Left cardiac atrium (tissue), 4 donors: ENCODE measurements at places on chromosomes 2 and 18.

GRCh38 chr2:118013221-118013723 is 598 bp downstream of the CCDC93 start:
- DNase-seq = peak; percentile 53

DNA sequence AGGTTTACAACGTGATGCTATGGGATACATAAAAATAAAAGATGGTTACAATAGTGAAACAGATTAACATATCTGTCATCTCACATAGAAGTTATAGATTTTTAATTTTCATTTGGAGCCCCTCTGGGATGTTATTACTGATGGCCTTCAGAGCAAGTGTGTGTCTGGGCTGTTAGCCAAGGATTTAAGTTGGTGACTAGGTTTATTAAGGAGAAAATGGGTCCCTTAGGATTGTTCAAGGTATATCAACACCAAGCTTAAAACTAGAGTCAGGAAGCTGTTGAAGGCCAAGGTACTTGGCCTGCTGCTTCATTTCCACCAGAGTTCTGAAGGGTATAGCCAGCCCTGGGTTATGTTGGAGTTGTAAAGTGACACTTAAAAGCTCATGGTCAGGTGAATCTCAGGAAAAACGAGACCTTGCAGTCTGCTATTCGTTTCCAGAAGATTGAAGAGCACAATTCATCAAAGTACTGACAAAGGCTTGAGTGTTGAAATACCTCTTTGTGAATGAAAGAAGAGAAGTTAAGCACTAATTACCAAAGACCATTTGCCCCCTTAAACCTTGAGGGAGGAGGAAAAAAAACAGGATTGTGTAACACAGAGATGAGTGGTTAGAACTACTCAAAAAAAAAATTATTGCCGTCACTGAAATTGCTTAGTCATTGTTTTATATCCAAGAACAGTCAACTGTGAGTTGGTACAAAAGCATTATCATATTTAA is 48.4 kb downstream of the MAP2 start:
- no peak for DNase-seq

DNA sequence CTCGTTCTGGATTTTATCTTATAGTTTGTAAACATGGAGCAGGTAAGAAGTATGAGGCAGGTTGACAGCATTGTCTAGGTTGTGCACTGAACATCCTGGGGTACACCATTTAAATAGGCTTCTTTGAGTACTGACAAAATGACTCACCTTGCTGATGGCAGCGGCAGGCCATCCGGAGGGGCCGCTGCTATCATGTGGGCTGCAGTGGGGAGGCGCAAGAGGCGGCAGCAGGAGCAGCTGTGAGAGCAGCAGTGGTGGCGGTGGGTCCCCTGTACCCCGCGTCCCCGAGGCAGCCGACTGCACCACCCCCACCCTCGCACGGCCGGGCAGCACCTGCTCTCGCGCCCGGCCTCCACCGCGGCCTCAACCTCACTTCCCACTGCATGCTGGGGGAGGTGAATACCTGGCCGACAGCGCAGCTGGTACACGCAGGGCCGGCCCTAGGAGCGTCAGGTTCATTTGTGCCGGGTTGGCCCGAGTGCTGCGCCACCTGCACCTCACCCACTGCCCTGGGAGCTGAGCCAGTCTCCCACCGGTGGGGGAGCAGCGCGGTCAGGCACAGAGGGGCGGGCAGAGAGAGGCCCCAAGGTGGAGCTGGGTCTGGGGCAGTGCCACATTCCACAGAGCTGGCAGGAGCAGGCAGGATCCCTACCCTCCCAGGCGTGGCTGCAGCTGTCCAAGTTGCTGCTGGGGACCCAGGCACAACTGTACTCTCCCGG is 154.5 kb upstream of the RBMS1 start:
- no peak for DNase-seq

DNA sequence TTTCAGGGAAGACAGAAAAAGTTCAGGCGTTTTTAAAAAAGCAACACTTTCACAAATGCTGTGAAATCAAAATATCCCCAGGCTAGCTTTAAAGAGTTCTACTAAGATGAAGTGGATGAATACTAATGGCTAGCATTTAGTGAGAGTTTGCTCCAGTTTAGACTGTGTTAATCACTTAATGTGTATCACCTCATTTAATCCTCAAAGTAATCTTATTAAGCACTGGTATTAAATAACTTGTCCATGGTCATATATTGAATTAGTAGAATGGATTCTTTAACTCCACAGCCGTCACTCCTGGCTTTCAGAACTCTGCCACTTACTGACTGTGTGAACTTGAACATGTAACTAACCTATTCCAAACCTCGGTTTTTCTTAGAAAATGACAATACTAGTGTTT is 66.0 kb downstream of the CABYR start:
- no peak for DNase-seq

DNA sequence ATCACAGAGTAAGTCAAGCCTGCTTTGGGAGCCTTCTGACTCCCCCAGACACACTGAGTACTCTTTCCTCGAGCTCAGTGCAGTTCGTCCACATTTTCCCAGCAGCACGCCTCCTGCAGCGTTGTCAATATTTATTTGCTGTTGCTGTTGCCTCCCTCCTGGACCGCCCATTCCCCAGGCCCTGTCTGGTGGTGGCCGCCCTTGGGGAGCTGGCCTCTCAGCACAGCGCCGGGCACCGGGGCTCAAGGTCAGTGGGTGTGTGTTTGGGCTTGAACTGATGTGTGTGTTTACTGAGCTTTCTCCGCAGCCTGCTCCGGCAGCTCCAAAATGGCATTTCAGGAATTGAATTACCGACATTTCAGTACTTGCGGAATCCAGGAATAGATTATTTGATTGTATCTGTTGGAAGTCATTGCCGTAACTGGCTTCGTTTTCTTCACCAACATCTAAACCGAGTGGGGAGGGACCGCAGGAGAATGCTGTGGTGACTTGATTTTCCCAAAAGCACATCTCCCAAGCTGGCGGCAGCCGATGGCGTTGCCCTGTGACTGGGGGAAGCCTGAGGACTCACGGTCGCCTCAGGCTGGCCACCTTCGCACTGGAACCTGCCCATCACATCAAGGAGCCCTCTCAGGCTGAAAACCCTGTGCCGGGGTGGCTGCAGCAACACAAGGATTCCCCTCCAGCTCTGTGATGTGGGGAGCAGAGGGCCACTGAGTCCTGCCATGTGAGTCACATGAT is 66.0 kb downstream of the HPCAL1 start:
- DNase-seq = no peak

GRCh38 chr18:39701839-39702238 is 2136.2 kb upstream of the CELF4 start:
- no peak for DNase-seq

- DNase-seq = no peak
Measured at GRCh38 chr2:40128796-40129195, 323.1 kb downstream of the SLC8A1 start.

GRCh38 chr2:240898731-240899467 is 2.9 kb upstream of the MAB21L4 start:
- peak; percentile 16 for DNase-seq

DNA sequence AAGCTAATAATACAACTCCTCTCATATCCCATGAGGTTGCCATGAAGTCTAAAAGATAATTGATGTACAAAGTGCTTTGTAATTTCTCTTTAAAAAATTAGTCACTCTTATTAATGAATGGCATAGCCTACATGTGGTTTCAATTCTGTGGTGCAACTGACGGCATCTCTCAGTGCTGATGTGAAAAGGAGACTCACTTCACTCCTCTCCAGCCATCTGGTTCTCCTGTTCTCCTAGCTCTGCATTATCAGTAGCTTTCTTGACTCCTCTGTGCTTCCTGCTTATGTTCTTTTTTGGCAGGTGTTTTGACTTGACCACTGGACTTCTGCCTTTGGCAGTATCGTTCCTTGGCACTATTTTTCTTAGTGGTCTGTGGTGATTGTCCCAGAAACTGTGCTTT is 134.9 kb upstream of the ZFP36L2 start:
- DNase-seq = no peak

GRCh38 chr18:607930-608329 is 11.1 kb downstream of the CLUL1 start:
- no peak for DNase-seq

- no peak for DNase-seq
Measured at GRCh38 chr2:150346806-150347205, 140.7 kb downstream of the RND3 start.

- DNase-seq = peak; percentile 76
Measured at GRCh38 chr2:200905618-200906296, 16.6 kb downstream of the NIF3L1 start.

DNA sequence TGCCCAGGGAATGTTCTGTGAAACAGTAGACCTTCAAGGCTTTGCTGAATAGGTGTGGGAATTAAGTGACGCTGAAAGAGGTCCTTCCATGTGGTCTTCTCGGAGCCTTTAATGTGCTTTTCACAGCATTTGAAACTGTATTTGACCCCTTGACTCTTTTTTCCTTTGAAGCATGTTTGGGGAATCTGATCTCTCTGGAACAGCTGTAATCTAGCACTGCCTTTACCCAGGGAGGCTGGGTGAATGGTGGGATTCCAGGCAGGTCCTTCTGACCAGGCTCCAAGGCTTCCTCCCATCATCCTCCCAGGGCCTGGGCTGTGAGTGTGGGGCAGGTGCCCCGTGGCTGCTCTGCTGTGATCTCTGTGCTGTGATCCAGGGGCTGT is 4.2 kb downstream of the ZAP70 start:
- DNase-seq = peak; percentile 6

GRCh38 chr2:68905116-68905515 is 33.9 kb upstream of the BMP10 start:
- no peak for DNase-seq

DNA sequence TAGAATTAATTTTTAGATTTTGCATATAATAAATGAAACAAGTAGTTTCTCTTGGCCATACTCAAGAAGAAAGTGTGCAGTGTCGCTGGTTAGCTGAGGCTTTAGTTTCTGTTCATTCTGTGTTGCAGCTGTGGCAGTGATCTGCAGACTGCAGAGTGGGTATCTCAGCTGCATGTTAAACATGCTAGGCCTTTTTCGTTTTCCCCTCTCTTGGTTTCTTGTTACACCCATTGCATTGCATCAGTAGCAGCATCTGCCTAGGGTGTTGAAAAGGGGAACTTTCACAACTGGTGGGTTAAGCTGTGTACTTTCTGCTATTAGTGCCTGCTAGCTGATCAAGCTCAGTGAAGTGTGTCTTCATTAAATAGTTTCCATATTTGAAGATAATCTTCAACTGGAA is 51.3 kb downstream of the ACSL3 start:
- DNase-seq = no peak

GRCh38 chr2:52347292-52347691 is 1315.4 kb upstream of the NRXN1 start:
- no peak for DNase-seq

- no peak for DNase-seq
Measured at GRCh38 chr18:8871489-8871888, 166.1 kb downstream of the MTCL1 start.

DNA sequence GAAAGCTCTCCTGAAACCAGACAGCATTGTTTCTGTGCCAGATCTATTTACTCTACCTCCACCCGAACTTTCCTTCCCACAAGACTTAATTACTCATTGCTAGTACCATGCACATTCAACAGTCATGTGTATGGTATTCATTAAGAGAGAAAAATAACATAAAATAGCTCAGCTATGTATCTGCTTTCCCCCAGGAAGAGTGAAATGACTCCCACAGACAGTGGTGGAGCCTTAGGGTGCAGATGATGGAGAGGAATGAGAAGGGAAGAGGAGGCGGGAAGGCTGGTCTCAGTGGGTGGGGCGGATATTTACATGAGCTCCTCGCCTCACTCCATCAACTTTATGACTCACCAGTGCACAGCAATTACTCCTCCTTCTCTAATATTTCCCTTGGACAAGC is 724.5 kb downstream of the EPHA4 start:
- DNase-seq = peak; percentile 22

DNA sequence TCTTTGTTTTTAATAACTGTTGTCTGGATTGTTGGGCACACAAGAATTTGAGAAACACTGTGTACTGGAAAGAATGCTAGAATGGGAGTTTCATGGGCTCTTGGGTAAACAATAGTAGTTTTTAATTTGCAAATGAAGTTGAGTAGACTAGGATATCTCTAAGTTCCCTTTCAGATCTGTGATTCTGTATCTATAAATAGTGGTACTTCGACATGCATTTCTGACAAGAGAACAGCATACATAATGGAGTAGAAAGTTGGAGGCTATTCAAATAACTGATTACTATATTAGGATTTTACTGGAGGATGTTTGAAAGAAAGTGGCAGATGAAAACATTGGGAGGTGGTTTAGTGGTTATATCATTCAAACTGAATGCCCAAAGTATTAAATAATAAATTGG is 29.5 kb downstream of the EPB41L5 start:
- DNase-seq = no peak

DNA sequence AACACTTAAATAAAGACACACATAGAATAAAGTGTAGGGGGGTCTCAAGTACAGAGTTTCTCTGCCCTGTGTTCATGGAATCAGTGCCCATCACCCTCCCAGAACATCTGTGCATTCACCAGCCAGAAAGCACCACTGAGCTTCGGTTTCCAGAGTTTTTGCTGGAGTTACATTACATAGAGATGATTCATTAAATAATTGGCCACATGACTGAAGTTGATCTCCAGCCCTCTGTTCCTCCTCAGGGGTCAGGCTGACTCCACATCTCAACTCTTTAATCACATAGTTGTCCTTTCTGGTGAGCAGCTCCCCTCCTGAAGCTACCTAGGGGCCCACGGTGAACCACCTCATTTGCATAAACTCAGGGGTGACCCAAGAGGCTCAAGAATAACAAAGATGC is 129.8 kb downstream of the METTL4 start:
- DNase-seq = no peak
